ENCODE measurements at places on chromosomes 11 and 22.

GRCh38 chr22:17257121-17258001 is 38.1 kb upstream of the ADA2 start:
- H3K27me3 ChIP-seq: no peaks in the 10 kb centered on the region
- peak overlapping the region; percentile 50 for H3K27ac ChIP-seq
- DNase-seq: no peak
- peaks cover 25% of the 10 kb centered on the region for H3K4me1 ChIP-seq

- H3K27me3 ChIP-seq: no peaks in the 10 kb centered on the region
- H3K4me3 ChIP-seq: no peak overlapping the region
- H3K27ac ChIP-seq: no peak overlapping the region
- H3K4me1 ChIP-seq: peaks cover 17% of the 10 kb centered on the region
- no peak for DNase-seq
Observed at GRCh38 chr11:48193876-48194275, 22.7 kb upstream of the OR4B1 start.

DNA sequence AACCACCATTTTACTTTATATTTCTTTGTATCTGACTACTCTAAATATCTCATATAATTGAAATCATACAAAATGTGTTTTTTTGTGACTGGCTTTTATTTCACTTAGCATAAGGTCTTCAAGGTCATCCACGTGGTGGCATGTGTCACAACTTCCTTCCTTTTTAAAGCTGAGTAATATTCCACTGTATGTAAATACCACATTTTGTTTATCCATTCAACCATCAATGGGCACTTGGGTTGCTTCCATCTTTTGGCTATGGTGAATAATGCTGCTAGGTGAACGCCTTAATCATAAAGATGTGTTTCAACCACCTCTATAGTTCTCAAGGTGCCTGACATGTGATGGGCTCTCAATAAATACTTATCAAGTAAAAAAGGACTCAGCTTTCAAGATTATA is 15.5 kb downstream of the RAB30 start:
- H3K27ac ChIP-seq: no peak overlapping the region
- peak; percentile 30 for DNase-seq
- no peak overlapping the region for H3K4me3 ChIP-seq

- no peaks in the 10 kb centered on the region for H3K27me3 ChIP-seq
- H3K4me1 ChIP-seq: peaks cover 66% of the 10 kb centered on the region
- no peak overlapping the region for H3K27ac ChIP-seq
- no peak for DNase-seq
- no peaks in the 10 kb centered on the region for H3K36me3 ChIP-seq
Observed at GRCh38 chr11:1759851-1760220, 3.9 kb downstream of the CTSD start.

DNA sequence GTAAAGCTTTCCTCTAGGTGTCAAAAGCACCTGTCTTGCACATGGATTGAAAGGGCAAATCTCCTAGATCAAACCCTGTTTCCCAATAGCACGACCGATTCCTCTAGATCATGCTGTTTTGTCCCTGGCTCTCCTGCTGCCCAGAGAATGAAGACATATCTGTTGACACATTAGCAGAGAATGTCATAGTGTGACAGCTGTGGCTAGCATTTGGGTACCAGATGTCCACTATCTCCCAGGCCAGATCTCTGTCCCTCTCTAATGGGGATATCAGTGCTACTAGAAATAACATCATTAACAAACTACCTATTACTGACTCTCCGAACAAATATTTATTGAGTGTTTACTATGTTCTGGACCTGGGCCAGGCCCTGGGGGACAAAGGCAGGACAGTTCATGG is 72.4 kb upstream of the ISX start:
- H3K27me3 ChIP-seq: peaks cover 6% of the 10 kb centered on the region
- no peak overlapping the region for H3K4me3 ChIP-seq
- DNase-seq: no peak
- H3K4me1 ChIP-seq: no peaks in the 10 kb centered on the region
- no peaks in the 10 kb centered on the region for H3K36me3 ChIP-seq
- H3K27ac ChIP-seq: no peak overlapping the region

- DNase-seq: no peak
- no peak overlapping the region for H3K27ac ChIP-seq
- H3K4me3 ChIP-seq: no peak overlapping the region
- H3K4me1 ChIP-seq: peaks cover 9% of the 10 kb centered on the region
Observed at GRCh38 chr11:77322506-77322905, 21.0 kb upstream of the GDPD4 start.

DNA sequence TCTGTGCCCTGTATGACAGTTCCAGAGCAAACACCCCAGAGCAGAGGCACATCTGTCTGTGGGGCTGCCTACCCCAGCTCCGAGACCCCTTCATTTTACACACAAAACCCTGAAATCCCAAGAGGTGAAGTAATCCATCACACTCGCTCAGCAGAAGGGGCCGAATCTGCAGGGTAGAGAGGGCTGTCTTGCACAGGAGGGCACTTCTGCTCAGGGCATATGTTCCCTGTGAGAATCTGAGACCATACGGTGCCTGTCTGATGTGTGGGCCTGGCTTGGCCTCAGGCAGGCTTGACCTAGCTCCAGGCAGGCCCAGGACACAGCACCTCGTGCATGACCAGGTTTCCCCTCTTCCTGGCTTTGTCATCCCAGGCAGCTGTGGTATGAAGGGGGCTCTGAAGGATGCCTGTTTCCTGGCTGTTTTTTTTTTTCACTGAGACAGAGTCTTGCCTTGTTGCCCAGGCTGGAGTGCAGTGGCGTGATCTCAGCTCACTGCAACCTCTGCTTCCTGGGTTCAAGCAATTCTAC is 37.2 kb downstream of the GRIK4 start:
- no peaks in the 10 kb centered on the region for H3K4me1 ChIP-seq
- DNase-seq: no peak
- H3K36me3 ChIP-seq: no peaks in the 10 kb centered on the region
- no peak overlapping the region for H3K4me3 ChIP-seq
- no peak overlapping the region for H3K27ac ChIP-seq

DNA sequence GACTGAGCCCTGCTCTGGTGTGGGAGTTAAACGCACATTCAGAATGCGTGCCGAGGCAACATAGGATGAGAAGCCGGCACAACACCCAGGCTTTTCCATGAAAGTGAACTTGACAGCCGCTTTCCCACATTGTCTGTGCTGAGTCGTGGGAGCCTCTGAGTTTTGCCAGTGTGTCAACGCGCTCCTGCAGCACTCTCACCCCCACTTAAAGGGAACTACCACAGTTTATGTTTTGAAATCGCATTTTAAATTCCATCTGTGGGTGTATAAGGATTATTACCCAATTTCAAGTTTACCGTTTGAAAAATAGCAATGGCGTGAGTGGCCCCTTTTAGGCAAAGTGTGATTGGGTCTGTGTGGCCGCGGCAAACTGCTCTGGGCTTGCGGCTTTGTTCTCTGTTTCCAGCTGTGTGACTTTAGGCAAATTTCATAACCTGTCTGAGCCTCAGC is 81.5 kb downstream of the FBLN1 start:
- H3K4me3 ChIP-seq: no peak overlapping the region
- H3K36me3 ChIP-seq: no peaks in the 10 kb centered on the region
- DNase-seq: no peak
- peaks cover 5% of the 10 kb centered on the region for H3K4me1 ChIP-seq
- no peaks in the 10 kb centered on the region for H3K27me3 ChIP-seq

DNA sequence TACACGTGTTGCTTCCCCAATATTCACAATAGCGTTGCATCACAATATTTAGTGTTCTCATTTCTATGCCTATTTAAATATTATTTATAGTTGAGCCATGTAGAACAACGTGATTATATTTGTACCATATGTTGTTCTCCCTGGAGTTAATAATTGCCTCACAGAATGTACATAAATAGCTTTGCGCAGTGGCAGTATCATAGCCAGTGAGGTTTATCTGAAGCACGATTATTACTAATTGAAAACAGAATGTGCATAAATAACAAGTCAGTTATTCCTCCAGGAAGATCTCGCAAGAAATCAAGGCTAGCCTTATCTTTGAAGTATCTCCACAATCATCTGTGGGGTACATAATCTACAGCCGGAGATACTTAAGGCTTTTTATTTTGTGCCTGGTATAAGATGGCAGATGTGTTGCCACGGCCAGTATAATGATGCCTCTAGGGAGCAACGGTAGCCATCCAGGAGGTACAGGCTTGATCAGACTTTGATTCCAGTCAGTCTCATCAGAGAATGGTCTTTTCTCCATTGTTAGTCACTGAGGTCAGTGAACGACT is 197.5 kb downstream of the MSANTD4 start:
- no peak overlapping the region for H3K27ac ChIP-seq
- no peaks in the 10 kb centered on the region for H3K4me1 ChIP-seq
- H3K4me3 ChIP-seq: no peak overlapping the region
- no peaks in the 10 kb centered on the region for H3K36me3 ChIP-seq
- peaks cover 2% of the 10 kb centered on the region for H3K27me3 ChIP-seq
- DNase-seq: no peak

- H3K27ac ChIP-seq: no peak overlapping the region
- peak; percentile 19 for DNase-seq
- no peaks in the 10 kb centered on the region for H3K27me3 ChIP-seq
- H3K4me1 ChIP-seq: peaks cover 4% of the 10 kb centered on the region
- H3K36me3 ChIP-seq: peaks cover 5% of the 10 kb centered on the region
- H3K4me3 ChIP-seq: no peak overlapping the region
Observed at GRCh38 chr22:29750559-29751538, 16.0 kb downstream of the ZMAT5 start.

DNA sequence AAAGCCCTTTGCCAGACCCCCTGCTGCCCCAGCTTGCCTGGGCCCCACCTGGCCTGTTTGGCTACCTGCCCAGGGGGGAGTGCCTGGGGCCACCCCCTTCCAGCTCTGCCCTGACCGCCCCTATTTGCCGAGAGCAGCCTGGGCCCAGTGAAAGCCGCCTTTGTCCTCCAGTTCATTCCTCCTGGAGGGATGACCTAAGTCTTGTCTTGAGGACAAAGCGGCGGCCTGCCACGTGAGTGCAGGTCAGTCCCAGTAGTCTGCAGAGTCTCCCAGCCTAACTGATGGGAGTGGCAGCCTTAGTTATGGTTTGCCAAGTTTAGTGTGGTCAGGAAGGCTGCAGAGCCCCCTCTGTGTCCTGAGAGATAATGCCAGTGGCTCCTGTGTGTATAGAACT is 115.9 kb upstream of the CRYBB3 start:
- H3K36me3 ChIP-seq: no peaks in the 10 kb centered on the region
- H3K4me3 ChIP-seq: no peak overlapping the region
- no peak overlapping the region for H3K27ac ChIP-seq
- no peak for DNase-seq

- no peaks in the 10 kb centered on the region for H3K36me3 ChIP-seq
- no peak for DNase-seq
- H3K27ac ChIP-seq: no peak overlapping the region
- H3K4me1 ChIP-seq: peaks cover 4% of the 10 kb centered on the region
- H3K4me3 ChIP-seq: no peak overlapping the region
Observed at GRCh38 chr11:112794331-112794846, 166.8 kb upstream of the NCAM1 start.

GRCh38 chr22:27614006-27614649 is 187.4 kb downstream of the MN1 start:
- H3K27ac ChIP-seq: no peak overlapping the region
- H3K4me1 ChIP-seq: no peaks in the 10 kb centered on the region
- no peak overlapping the region for H3K4me3 ChIP-seq
- H3K27me3 ChIP-seq: peaks cover 20% of the 10 kb centered on the region
- no peaks in the 10 kb centered on the region for H3K36me3 ChIP-seq

DNA sequence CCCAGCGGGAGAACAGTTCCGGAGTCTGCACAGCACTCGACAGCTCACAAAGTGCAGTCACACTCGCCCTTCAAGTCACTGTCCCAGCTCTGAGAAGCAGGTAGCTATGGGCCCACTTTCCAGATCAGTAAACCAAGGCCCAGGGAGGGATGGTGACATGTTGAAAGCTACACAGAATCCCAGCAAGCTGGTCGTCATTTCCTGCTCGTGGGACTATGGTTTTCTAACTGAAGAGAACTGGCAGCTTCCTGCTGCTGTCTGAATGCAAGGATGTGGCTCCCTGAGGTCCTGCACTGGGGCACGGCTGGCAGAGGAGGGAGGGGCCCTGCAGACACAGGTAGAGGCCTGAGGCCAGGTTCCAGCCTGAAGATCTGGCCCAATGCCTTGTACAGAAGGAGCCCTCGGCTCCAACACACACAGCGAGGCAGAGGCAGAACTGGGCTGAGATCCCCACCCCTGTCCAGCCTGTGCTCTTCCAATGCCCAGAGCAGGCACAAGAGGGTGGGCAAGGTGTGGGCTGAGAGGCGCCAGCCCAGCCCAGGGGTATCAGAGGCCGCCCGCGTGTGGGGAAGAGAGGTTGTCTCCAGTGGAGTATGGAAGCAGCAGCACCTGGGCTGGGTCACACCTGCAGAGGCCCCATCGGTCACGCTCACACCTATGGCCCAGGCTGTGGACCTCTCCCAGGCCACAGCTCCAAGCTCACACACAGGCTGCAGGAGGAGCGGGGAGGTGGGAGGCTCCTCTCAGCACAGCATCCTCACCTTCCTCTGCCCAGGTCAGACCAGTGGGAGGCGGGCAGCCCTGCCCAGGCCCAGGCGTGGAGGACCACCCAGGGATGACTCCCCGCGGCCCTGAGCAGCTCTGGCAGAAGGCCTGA is 119.2 kb downstream of the PHF21B start:
- DNase-seq: no peak
- no peak overlapping the region for H3K27ac ChIP-seq
- no peaks in the 10 kb centered on the region for H3K27me3 ChIP-seq
- no peaks in the 10 kb centered on the region for H3K4me1 ChIP-seq
- no peaks in the 10 kb centered on the region for H3K36me3 ChIP-seq
- H3K4me3 ChIP-seq: no peak overlapping the region

DNA sequence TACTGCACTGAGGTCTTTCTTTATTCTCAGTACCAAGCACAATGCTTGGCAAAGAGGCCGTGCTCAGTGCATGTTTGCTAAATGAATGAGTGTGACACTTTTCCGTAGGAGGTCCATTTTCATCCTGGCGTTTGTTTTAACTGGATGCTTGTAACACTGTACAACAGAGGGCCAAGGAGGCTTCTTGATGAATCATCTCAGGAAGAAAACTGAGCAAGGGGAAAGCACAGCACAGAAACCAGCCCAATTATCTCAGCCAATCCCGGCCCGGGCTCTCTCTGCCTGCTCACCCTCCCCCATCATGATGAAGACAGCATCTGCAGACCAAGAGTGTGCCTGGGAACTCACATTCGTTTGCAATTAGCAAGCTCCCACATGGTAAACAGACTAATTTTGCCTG is 570.3 kb downstream of the OPCML start:
- no peaks in the 10 kb centered on the region for H3K36me3 ChIP-seq
- DNase-seq: no peak
- no peak overlapping the region for H3K27ac ChIP-seq
- peaks cover 2% of the 10 kb centered on the region for H3K27me3 ChIP-seq
- H3K4me3 ChIP-seq: no peak overlapping the region
- no peaks in the 10 kb centered on the region for H3K4me1 ChIP-seq

DNA sequence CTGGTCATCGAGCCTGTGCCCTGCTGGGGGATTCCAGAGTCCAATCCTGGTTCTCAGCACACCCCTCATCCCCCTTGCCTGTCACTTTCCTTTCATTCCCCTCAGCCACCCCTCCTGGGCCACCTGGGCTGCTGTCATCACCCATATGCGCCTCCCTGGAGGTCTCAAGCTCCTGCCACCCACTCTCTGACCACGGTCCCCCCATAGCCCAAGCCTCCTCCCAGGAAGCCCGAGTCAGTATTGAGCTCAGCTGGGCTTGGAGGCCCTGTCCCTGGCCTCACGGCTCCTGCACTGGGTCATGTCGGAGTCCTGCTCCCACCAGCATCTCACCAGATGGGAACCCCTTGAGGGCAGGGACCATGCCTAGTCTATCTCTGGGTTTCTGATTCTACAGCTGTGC is 44.6 kb downstream of the NFAM1 start:
- H3K27ac ChIP-seq: no peak overlapping the region
- H3K4me1 ChIP-seq: no peaks in the 10 kb centered on the region
- no peaks in the 10 kb centered on the region for H3K27me3 ChIP-seq
- no peak for DNase-seq
- no peak overlapping the region for H3K4me3 ChIP-seq
